HTR-8/SVneo (cell line): ENCODE measurements at places on chromosomes 3 and 15.
A peak's percentile ranks its signal among the peaks of the same experiment; 100 is the strongest.

GRCh38 chr15:72813345-72814004, 29.9 kb upstream of the ADPGK start:
- no peak for DNase-seq

GRCh38 chr3:95265129-95265528, 1202.3 kb downstream of the NSUN3 start:
- no peak for DNase-seq

- DNase-seq = no peak
Observed at GRCh38 chr3:127491909-127492308, 98.6 kb downstream of the TPRA1 start.

DNA sequence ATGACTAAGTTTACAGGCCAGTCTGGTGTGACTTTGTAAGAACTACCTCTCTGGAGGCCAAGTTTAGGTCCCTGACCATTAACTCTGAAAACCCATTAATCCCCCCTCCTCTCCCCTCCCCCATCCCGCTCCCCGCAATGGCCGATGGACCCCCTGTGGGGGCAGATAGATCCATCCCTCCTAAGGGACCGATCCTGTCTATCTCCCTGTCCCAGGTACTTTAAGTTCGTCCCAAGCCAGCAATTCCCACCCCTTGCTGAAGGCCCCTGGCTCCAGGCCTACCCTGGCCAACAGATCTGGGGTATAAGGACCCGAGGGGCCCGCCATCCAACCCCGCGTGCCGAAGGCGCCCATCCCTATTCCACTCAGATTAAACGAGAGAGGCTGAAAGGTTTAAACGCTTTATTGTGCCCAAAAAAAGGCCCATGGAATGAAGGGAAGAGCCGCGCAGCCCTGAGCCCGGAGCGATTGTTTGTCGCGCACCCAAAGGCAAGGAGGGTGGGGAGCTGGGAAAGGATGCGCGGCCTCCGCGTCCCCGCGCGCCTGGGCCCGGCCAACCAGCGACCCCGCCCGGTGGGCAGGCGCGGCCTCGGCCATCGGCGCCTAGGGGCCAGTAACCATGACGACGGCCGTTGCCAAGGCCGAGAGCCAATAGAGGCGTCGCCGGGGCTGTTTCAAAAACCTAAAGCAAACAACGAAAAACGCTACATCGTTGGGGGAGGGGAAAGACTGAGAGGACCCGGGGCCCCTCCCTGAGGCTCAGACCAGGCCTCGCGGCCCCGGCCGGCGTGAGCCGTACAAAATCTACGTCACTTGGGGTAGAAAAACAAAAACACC, 35.9 kb downstream of the HMCES start:
- DNase-seq = peak; percentile 85

DNA sequence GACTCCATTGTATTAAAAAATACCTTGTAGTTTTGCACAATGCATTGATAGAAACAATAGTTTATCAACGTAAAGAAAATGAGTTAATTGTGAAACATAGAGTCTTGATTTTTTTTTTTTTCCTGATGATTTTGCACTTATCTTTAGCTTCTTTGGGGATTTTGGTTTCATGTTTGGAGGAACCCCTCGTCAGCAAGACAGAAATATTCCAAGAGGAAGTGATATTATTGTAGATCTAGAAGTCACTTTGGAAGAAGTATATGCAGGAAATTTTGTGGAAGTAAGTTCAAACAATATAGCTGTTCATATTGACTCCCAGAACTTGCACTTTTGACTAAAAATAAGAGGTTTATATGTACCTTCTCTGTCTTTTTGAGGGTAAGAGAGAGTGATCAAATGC, 7.0 kb downstream of the DNAJB11 start:
- no peak for DNase-seq

DNA sequence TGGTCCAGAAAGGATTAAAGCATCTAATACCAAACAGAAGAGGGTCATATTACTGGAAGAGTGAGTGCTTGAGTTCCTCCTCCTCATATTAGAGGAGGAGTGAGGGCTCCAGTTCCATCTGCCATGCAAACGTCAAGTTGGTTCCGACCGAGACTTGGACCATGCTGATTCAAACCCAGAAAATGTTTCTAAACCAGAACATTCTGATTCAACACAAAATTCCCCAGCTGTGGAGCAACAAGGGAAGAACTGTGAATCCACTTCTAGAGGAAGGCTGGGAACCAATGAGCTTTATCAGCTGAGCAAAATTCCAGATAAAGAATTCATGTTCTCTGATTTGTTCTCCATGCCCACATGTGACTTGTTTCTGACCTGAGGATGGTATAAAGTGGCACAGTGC, 135.6 kb upstream of the WNT5A start:
- no peak for DNase-seq

DNA sequence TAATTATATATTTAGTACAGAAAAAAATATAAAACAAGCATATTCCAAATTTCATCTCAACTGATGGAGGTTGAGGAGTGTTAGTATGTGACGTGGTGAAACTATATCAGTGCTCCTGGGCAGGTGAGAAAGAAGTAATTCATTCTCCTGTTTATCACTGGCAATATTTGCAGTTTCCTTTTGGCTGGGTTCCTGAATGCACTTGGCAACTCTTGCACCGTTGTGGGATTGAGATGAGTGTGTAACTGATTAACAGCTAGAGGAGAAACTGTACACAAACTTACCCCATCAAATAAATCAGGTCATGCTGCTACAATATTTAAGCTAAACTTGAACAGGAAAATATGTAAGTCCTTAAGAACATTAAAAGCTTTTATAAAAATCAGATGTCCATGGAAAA, 2.1 kb upstream of the ATP13A4 start:
- no peak for DNase-seq

GRCh38 chr3:119981386-119981785, 112.9 kb downstream of the GSK3B start:
- no peak for DNase-seq

GRCh38 chr3:84836961-84837360, 121.8 kb upstream of the CADM2 start:
- no peak for DNase-seq

DNA sequence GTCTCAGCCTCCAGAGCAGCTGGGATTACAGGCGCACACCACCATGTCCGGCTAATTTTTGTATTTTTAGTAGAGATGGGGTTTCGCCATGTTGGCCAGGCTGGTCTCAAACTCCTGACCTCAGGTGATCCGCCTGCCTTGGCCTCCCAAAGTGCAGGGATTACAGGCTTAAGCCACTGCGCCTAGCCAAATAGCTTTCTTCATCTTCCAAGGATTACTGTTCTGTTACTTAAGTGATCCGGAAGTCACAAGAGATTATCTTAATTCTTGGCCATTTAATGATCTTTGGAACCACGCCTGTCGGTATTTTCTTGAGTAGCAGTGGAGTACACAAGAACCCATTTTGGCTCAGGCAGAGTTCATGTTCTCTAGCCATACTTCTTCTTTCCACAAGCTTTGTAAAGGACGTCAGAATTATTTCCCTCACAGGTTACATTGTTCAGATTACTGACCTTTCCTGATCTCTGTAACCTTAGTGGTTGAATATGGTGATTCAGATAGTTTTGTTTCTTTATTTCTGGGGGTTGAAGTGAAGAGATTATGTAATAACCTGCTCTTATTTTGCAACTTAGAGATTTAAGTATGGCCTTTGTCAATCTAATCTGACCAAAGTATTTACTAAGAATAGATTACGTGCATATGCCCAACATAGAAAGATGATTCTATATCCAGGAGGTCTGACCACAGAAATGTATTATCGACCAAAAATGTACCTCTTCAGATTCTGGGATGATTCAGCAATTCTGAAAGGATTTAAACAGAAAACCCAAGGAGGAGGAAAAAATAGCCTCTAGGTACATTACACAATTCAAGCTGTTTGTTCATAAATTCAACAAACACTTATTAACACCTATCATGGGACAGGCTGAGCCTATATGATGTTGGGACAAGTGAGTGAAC, 132.2 kb downstream of the GREM1 start:
- DNase-seq = peak; percentile 62

- DNase-seq = no peak
Observed at GRCh38 chr3:171569571-171570132, 109.4 kb upstream of the TNIK start.

GRCh38 chr3:31978553-31978952, 2.5 kb downstream of the OSBPL10 start:
- no peak for DNase-seq

- DNase-seq = no peak
Observed at GRCh38 chr3:182375916-182376315, 417.4 kb upstream of the ATP11B start.

- no peak for DNase-seq
Observed at GRCh38 chr15:64456634-64457108, 3.7 kb upstream of the ZNF609 start.

DNA sequence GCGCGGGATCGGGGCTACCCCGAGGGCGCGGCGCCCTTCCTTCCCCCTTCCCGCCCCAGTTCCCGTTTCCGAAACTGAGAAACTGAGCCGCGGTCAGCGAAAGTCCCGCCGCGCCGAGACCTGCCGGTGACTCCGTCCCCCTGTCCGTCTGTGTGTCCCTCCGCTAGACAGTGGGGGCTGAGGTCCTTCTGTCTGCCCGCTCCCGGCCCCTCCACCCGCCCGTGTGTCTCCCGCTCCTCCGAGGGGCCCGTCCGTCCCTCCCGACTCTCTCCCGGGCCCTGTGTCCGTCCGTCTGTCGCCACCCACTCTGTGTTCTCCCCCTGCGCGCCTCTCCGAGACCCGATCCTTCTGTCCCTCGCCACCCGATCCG, 426 bp downstream of the PRKCD start:
- DNase-seq = no peak

DNA sequence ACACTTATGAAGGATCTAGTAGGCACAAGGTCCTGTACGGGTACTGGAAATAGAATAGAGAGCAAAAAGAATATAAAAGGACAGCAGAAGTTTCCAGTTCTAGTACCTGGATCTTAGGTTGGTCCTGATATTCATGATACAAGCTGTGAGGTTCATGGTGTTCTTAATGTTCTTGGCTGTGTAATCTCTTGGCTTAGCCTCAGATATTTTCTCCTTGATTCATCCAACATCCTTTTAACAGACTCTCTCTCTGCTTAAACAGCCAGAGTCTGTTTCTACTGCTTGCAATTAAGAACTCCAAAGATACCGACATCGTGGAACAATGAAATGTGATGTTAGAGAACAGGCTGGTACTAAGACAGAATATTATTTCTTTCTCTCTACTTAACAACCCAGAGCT, 49.9 kb downstream of the CNTN3 start:
- DNase-seq = no peak

DNA sequence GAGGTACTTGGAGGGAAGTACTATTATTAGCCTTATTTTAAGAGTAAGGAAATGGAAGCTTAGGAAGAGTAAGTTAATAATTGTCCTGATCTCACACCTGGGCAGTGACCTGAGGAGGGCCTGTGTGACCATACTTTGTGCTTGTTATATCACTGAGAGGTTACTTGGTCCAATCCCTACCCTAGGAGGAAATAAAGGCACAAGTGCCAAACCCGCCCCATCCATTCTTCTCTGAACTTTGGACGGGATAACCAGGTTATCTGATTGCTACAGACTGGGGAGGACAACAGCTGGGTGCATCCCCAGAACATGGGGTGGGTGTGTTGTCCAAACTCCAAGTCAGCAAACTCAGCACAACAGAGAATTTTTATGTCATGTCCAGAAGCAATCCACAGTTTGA, 77.7 kb upstream of the NR2E3 start:
- no peak for DNase-seq

GRCh38 chr3:31240874-31241273, 291.9 kb upstream of the STT3B start:
- no peak for DNase-seq

DNA sequence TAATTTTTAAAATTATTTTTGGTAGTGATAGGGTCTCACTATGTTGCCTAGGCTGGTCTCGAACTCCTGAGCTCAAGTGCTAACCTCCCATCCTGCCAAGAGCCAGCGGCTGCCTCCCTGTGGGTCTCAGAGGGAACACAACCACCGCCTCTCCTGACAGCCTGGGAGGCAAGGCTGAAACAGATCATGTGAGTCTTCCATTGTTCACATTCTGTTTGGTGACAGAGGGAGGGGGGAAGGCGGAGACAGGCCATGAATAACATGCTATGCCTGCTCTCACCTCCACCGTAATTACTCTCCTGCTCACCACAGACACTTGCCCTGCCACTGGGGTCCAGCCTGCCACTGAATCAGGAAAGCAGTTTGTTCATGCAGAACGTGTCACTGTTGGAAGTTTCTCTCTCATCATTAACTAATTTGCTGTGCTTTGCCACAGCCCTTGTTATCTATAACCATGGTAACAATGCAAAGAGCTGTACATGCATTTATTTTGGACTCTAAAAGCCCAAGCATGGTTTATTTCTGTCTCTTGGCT, 78.4 kb upstream of the RASGRF1 start:
- DNase-seq = no peak

DNA sequence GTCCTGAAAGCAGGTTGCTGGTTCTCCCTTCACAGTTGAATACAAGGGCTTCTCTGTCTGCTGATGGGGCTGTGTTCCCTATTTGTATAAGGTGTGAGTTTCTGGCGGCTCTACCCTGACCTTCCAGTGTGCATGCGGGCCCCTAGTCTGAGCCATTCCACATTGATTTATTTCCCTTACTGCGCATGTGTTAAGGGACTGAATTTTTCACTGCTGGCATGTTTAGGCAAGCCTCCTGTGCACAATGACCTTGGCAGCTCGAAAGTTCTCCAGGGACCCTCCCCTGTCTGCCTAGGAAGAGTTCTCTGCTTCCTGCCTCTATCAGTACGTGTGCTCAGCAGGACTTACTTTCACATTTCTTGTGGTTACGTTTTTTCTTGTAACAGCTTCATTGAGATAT, 11.4 kb downstream of the TRAK1 start:
- DNase-seq = no peak

GRCh38 chr15:85010386-85011159, 28.9 kb downstream of the PDE8A start:
- DNase-seq = no peak

- DNase-seq = no peak
Observed at GRCh38 chr15:77002436-77002835, 7.5 kb downstream of the PSTPIP1 start.

- no peak for DNase-seq
Observed at GRCh38 chr3:126147147-126147931, 33.0 kb downstream of the ALDH1L1 start.

DNA sequence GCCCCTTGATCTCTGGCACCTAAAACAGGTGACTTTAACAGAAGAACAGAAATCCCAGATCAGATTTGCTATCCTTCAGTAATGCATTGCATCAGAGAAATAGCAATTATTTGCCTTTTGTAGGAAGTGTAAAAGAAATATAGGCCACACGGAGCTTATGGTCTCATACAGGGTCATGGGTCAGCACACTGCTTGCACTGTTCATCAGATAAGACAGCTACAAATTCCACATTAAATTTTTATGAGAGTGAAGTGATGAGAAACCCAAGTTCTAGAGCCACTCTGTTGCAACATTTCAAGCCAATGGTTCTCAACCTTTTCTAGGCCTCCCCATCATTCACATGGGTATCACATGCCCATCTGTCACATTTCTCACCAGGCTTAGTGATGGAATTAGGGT, 33.4 kb upstream of the TMEM87A start:
- DNase-seq = no peak
